Ovary (tissue), 10 donors: ENCODE measurements at places on chromosomes 1 and 21.

GRCh38 chr1:3717041-3717714, 35.1 kb upstream of the CCDC27 start:
- no peak for DNase-seq

- DNase-seq, result no peak
These were observed 88.4 kb upstream of the TARDBP start for GRCh38 chr1:10924030-10924429.

DNA sequence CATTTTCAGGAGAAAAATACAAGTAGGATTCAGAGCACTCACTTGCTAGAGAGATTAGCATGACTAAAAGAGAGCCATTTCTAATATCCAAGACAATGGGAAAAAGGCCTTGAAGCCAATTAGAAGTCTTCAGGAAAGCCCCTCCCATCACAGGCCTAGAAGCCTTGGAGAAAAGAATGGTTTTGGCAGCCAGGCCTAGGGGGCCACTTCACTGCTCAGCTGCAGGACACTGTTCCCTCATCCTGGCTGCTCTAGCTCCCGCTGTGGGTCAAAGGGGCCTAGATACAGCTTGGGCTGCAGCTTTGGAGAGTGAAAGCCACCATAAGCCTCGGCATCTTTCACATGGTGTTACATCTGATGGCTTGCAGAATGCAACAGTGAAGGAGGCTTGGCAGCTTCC, 62.8 kb downstream of the RGS4 start:
- no peak for DNase-seq

- DNase-seq, result no peak
These were observed 27.8 kb downstream of the RAB3B start for GRCh38 chr1:51962486-51963356.

- no peak for DNase-seq
These were observed 47.6 kb downstream of the RPL5 start for GRCh38 chr1:92879316-92879968.

DNA sequence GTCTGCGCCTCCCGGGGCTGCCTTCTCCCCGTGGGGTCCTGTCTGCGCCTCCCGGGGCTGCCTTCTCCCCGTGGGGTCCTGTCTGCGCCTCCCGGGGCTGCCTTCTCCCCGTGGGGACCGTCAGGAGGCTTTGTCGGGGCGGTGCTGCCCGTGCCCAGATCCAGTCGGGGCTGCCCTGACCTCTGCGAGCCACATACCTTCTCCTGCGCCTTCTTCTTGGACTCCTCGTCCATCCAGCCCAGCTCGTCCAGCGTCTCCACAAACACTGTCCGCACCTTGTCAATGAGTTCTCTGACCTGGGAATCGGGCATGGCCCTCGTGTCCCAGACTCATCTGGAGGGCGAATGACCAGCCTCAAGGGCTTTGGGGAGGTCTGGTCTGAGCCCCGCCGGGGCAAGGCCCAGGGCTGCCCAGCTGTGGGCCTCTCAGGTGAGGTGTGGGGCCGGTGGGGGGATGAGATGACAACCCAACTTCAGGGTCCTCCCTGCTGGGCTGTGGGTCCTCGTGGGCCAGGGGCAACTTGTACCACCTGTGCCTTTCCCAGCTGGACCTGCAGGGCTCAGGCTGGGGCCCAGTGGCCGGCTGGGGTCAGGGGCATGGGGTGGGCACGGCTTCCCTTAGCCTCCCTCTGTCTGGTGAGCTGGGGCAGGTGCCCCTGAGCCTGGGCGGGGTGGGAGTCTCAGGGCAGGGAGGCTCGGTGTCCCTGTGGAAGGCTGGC, 9.4 kb downstream of the PRXL2B start:
- peak; percentile 21 for DNase-seq

DNA sequence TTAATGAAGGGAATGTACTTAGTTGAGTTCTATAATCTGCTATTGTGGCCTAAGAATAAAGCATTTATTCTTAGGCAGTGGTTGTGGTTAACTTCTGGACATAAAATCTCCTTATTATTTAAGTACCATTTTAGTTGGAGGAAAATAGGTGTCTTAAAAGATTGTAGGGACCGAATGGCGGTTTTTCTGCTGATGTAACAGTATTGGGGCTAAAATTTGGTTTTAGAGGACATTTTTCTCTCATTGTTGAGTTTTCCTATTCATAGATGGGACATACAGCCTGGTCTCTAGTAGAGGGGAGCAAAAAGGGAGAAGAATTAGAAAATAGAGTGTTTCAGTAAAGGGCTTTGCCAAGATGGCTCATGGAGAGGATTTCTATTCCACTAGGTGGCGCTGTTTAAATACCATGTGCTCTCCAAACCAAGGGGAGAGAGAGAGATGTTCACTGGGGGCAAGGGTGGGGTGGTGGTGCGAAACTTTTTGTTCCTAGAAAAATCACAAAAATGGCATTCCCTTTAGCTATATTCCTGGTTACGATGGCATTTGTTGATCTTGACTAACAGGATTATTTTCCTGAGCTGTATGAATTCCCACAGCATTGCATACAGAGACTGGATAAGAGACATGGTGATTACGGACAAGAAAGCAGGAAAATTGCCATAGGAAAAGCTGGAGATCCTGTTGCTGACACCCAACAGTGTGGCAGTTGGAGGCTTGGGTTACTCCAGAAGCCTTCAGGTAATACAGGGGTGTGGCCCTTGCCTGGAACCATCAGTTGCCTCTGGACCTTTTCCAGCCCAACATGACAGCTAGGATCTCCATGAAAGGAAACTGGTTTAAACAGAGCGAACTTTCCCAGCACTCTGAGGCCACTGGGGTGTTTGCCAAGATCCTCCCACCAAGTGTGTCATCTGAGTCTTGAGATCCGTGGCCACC, 18.2 kb upstream of the FCGR2A start:
- no peak for DNase-seq

DNA sequence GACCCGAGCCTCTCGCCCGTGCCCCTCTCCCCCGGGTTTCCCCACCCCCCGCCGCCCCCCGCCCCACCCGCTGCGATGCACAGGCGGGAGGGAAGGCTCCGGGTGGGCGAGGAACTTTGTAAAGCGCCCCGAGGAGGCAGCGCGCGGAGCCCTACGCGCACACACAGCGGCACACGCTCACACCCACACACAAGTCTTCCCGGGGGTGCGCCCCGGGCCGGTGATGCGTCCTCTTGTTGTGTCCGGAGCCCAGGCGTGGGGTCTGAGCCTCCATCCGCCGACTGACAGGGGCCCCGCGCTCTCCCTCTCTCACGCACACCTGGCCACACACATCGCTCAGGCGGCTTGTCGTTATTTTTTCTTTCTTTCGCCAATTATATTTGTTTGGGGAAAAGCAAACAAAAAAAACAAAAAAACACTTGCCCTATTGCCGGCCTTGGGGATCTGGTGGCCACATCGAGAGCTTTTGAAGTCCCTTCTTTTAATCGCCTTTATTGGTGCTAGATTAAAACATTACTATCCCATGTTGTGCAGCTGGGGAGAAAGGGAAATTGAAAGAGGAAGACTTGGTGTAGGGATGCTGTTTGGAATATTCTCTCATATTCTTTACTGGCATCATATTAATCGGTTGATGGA, 770 bp downstream of the NTNG1 start:
- DNase-seq, result no peak

GRCh38 chr21:26843933-26844257, 1.3 kb downstream of the ADAMTS1 start:
- DNase-seq, result no peak

DNA sequence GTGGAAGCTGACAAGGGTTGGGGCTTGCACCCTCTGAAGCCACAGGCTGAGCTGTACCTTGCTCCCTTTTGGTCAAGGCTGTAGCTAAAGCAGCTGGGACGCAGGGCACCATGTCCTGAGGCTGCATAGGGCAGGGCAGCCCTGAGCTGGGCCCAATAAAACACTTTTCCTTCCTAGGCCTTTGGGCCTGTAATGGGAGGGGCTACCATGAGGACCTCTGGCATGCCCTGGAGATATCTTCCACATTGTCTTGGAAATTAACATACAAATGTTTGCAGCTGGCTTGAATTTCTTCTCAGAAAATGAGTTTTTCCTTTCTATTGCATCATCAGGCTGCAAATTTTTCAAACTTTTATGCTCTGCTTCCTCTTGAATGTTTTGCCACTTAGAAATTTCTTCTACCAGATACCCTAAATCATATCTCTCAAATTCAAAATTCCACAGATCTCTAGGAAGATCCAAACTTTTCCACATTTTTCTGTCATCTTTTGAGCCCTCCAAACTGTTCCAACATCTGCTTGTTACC, 32.9 kb upstream of the TTLL7 start:
- DNase-seq, result no peak

DNA sequence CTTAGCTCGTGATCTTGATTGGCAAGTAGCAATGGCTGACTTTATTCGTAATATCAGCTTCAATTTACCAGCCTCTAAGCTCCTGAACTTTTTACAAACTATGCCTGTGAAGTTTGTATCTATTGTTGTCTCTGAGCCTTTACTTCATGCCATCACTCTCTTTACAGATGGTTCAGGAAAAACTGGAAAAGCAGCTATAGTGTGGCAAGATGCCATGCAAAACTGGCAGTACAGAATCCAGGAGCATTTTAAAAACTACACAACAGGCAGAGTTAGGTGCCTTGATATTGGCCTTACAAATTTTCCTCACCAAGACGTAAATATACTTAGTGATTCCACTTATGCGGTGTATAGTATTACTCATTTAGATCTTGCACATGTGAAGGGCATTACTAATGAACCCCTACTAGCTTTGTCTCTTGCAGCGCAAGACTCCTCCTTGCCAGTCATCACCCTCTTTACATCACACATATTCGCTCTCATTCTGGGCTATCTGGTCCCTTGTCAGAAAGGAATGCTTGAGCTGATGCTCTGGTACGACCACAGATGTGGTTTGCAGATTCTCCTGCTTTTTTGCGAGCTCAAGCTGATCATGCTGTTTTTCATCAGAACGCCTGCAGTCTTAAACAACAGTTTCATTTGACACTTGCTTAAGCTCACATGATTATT, 36.3 kb downstream of the CLCA1 start:
- no peak for DNase-seq

DNA sequence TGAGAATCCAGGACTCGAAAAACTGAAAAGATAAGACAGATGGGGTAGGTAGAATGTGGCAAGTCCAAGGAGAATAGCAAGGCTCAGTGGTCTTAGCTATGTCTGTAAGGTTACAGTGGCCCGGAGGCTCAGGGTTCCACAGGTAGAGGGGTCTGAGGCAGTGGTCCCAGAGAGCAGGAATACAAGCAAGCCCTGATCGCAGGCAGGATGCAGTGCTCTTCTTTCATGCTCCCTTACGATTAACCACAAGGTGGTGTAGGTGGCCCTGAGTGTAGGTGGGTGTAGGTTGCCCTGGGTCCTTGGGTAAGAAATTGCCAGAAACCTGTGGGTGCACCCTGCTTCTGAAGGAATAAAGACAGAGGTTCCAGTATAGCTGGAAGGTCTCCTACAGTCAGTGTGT, 99.1 kb upstream of the RAB3GAP2 start:
- no peak for DNase-seq

GRCh38 chr1:77779529-77780281, at the start of gene MIGA1:
Gene MIGA1 (plus strand): TSS chr1:77779649. CDS start chr1:77783253, 3,604 bp downstream.
- DNase-seq, result peak; percentile 87

DNA sequence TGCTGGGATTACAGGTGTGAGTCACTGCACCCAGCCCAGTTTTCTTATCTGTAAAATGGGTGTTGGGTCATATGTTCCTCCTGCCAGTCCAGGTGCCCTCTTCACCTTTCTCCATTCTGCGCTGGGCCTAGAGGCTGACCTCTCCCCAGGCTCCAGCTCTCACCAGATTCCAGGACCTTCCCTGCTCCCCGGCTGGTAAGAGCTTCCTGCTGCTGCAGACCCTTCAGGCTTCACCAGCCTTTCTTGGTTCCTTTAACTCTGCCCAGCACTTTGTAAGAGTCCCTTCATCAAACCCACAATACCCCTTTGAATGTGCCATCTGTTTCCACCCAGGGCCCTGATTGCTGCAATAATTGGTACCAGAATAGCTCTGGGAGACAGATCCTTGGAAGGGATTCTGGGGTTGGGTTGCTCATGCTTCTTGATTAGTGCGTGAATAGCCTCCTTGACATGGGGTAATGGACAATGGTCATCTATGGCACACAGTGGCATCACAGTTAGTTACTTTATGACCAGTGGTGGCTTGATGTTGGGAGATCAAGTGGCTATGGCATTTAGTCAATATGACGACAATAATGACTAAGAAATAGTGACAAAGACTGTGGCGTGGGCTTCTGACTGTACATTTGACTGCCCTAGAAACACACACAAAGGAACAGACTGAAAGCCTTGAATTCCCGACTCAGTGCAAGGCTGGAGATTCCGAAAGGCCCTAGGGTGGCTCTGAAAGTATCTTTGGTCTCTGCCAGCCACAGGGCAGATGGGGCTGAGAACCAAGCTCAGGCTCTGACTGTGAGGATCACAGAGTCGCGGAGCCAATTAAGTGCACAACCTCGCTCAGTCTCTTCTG, 67.3 kb downstream of the SLC9A1 start:
- no peak for DNase-seq

GRCh38 chr1:81121306-81121705, 679.4 kb upstream of the ADGRL2 start:
- no peak for DNase-seq

- no peak for DNase-seq
These were observed 277.7 kb downstream of the FAM72C start for GRCh38 chr1:143694085-143694484.

DNA sequence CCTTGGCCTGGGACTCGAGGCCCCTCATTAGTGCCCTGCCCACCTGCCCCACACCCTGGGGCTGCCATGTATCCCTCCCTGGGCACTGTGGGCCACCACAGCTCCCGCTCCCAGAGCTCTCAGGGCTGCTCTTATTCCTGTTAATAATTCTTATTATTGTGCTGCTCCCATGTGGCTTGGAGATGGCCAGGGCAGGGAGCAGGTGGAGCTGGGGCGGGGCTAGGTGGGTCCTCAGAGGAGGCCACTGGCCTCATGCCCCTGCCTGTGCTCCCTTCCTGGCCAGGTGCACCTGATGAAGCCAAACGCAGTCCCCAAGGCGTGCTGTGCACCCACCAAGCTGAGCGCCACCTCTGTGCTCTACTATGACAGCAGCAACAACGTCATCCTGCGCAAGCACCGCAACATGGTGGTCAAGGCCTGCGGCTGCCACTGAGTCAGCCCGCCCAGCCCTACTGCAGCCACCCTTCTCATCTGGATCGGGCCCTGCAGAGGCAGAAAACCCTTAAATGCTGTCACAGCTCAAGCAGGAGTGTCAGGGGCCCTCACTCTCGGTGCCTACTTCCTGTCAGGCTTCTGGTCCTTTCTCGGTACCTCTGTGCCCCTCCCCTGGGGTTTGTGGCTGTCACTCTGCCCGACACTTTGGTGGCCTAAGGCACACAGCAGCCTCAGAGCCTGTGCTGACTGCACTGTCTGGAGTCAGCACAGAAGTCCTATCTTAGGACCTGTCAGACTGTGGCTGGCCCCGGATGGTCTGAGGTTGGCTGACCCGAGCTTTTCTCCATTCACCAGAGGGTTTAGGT, 34.1 kb downstream of the BMP8A start:
- DNase-seq, result no peak

GRCh38 chr1:185825556-185825955, 91.4 kb downstream of the HMCN1 start:
- no peak for DNase-seq
